Activated T-cell treated with anti-CD3 and anti-CD28 coated beads, Interleukin-2, amount 50 U/mL, for 48 hours (primary cell): ENCODE measurements at places on chromosomes 16 and 17.

DNA sequence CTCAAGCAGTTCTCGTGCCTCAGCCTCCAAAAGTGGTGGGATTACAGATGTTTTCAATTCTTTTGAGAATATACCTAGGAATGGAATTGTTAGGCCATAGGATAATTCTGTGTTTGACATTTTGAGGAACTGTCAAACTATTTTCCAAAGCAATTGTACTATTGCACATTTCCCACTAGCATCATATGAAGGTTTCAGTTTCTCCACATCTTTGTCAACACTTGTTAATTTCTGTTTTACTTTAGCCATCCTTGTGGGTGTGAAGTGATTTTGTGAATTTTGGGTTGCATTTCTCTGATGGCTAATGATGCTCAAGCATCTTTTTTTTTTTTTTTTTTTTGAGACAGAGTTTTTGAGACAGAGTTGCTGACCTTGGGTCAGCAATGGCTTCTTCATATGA lies 6.2 kb downstream of the NT5M start:
- DNase-seq: no peak

DNA sequence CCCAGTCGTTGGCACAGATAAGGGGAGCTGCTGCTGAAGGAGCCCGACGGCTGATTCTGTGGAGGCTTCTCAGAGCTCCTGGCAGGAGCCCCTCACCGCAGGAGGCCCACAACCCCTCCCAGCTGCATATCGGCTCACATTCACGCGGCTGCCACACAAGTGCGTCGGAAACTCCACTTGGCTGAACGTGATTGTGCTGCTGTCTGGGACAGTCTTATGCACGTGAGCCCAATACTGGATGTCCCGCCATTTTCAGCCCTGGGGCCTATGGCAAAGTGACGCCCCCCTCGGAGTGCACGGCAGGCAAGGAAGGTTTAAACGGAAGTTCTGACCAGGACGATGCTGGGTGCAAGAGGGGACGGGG lies 8.7 kb upstream of the PITPNA start:
- no peak for DNase-seq

DNA sequence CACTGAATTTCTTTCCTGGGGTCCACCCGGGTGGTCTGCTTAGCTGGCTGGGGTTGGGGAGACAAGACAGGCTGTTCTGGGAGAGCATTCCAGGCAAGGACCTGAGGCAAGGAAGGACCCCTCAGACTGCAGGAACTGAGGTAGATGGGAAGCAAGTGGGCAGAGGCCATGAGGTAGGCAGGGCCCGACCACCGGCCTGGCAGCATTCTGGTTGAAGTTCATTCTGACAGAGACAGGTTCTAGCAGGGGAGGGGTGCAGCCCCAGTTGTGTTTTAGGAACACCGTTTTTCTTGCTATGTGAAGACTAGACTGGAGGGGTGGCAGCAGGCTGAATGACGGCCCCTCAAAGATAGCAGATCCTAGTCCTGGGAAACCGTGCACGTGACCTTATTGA lies 17.5 kb downstream of the B9D1 start:
- DNase-seq: no peak

DNA sequence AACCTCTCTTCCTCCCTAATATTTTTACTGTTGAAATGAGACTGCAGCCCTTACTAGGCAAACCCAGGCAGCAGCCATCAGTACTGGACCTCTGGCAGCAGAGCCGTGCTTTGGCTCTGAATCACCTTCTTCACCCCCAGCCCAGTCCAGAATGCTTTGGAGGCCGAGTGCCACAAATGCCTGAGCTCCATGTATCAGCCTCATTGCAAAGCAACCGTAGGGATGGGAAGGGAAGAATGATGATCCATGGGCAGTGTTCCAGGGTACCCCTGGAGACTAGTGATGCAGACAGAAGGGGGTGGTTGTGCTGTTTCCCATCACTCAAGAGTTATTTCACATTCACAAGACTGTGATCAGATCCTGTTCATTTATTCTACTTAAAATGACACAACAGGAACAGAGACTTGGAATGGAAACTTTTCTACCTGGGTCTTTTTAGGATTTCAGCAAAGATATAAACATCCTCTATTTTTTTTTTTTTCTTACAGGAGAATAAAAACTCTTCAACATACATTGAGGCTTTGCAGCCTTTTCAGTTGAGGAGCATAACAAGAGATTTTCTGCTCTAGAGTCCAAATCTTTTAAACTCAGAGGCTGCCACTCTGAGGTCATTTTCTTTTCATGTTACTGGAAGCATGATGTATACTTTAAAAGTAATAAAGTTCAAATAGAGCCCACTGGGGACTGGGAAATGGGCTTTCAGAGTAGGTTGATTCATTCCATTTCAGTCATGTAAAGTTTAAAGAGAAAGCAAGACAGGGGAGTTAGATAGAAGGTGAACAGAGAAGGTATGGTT lies 138.3 kb downstream of the KCNJ2 start:
- no peak for DNase-seq

DNA sequence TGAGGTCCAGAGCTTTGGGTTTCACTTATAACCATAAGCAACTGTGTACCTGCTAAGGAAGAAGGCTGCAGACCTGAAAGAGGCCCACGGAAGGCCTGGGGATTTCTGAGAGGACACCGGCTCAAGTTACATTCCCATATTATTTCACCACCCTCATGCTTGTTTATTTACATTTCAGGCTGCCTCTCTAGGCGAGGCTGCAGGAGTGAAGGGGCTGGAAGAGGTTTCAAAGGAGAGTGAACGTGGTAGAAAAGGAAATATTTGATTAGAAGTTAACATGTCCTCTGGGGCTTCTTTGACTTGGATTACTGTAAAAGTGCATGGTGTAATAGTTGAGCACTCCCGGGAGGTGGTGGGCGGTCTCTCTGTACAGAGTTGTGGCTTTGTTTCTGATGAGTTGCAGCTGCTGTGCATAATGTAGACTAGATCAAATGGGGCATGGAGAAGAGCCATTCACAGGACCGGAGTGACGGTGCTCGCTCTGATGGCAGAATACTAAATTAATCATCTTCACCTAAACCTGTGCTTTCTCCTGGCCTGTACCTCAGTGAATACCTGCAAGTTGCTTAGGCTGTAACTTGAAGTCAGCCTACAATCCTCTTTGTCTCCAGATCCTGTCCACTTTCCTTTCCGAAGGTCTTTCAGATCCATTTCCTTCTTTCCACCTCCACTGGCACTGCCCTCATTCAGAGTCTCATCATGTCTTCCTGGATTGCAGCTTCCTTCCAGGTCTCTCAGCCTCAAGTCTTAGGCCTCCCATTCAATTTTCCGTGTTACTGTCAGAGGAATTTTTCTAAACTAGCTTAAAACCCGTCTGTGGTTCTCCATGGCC lies 1.9 kb upstream of the CPD start:
- DNase-seq: peak; percentile 79

GRCh38 chr16:89392881-89393737 lies 97.3 kb downstream of the ANKRD11 start:
- DNase-seq: no peak

- no peak for DNase-seq
These were observed 140.2 kb downstream of the MSI2 start for GRCh38 chr17:57396511-57396921.

GRCh38 chr16:71441348-71442050 lies 355 bp downstream of the TLE7 start:
- DNase-seq: peak; percentile 48

DNA sequence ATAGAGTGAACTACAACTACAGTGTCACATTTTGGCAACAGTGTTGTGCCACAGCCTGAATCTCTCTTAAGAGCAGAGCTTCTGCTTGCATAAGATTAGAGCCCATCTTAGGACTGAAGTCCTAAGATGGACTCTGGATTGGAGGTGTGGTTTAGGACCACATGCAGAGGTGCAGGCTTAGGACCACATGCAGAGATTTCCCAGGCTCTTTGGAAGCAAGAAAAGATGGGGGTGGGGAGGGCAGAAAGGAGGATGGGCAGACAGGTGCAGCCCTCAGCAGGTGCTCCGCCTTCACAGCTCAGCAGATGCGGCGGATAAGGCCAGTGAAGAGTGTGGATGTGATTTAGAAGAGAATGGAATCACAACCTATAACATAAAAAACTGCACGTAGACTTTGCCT lies 128.7 kb downstream of the TANGO6 start:
- no peak for DNase-seq

DNA sequence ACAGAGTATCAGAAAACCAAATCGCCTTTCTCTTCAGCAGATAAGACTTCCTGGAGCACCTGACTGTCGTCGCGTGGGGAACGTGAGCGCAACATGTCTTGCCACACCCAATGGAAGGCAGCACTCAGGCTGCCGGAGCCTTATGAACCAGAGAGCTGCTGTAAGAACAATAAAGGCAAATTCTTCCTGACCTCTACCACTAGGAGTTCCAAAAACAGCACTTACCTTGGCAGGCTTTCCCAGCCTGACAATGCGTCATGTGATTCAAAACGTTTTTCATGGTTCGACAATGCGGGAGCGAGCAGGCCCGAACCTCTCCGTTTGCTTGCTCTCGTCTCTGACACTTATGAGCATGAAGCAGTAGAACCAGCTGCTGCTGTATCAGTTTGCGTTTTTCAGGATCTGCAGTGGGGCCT lies 75.8 kb upstream of the TRAP1 start:
- DNase-seq: no peak

GRCh38 chr16:4631444-4631843 lies 6.8 kb downstream of the MGRN1 start:
- DNase-seq: no peak

DNA sequence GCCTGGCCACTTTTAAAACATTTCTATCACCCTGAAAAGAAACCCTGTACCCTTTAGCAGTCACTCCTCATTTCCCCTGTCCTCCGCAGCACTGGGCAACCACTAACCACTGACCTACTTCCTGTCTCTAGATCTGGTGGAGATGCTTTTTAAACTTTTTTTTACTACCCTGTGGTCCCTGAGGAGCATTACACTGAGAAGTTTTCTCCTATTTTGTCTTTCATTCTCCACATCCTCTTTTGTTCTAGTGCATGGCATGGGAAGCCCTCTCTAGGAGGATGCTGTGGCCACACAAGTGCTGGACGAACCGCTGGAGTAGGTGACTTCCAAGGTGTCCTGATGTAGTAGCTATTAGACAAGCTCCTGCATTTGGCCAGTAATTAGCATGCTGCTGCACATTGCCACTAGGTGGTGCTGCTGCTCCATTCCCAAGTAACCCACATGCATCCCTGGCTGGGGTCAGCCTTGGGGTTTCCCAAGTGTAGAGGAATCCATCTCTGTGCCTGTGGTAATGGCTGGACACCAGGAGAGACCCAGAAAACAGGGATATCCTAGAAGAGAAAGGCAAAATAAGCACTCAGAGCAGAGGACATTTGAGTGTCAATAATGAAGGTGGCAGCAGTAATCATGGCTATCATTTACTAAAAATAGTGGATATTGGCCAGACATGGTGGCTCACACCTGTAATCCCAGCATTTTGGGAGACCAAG lies 143.8 kb upstream of the CRHR1 start:
- DNase-seq: peak; percentile 80

- DNase-seq: no peak
These were observed 11.9 kb downstream of the PIPOX start for GRCh38 chr17:29054835-29055234.

DNA sequence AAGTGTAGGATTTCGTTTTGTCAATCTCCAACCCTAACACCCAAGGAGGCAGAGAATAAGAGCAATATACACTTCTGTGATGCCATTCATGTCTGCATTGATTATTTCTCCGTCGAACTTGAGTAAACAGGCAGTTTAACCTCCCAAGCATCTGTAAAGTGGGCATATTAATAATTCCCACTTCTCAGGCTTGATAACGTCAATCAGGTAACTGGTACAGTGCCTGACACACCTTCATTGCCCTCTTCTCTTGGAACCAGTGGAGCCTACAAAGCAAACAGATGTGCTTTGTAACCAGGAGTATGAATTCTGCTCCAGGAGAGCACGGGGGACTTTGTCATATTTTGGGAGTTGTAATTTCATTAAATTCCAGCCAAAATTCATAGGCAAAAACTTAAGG lies 32.5 kb upstream of the PLCG2 start:
- no peak for DNase-seq

DNA sequence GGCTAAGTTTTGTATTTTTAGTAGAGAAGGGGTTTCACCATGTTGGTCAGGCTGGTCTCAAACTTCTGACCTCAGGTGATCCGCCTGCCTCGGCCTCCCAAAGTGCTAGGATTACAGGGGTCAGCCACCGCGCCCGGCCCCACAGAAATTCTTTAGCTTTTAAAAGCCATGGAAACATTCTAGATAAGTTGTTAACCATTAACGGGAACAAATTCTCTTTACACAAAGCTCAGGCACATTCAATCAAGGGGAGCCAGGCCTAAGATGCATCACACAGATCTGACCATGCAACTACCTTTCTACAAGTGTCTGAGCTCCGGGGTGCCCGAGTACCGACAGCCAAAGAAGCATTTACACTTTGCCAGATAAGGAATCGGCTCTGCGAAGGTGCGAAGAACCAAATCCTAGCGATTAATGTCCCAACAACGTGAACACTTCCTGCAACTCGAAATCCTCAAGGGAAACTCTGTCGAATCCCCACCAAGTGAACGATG lies 1.0 kb downstream of the EMC8 start:
- DNase-seq: no peak

DNA sequence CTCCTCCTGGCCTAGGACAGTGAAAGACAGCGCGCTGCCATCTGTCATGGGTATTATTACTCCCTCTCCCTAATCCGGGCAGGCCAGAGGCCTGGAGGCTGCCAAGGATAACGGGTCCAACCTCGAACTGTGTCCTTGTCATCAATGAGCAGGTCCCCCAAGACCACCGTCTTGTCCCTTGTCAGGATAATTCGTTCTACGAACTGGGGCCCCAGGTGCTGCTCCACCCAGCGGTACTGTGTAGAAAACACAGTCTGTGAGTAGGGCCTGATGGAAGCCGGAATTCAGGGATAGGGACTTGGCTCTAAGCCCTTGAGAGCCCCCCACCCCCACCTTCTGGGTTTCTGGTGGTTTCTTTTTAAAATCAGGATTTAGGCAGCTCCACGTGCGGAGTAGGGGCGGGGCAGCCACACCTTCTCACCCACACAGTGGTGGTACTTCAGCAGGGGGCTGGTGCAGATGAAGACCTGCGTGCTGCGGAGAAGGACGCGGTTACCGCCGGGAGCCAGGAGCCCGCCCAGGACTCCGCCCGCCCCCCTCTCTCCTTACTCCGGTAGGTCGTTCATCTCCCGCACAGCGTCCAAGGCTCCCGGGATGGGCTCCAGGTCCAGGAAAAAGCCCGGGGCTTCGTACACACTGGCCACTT lies 787 bp downstream of the NT5C start:
- peak; percentile 74 for DNase-seq

- no peak for DNase-seq
These were observed 90.2 kb downstream of the SMG6 start for GRCh38 chr17:2213291-2213960.

GRCh38 chr16:89737341-89738071 lies 16.2 kb downstream of the ZNF276 start:
- no peak for DNase-seq
